GDM1 (cell line): ENCODE measurements at places on chromosomes 6 and 20.
A peak's percentile ranks its signal among the peaks of the same experiment; 100 is the strongest.

- no peak for DNase-seq
Measured at GRCh38 chr6:34146021-34146782, at the start of gene GRM4. GRM4 (minus strand) TSS chr6:34146087; CDS start chr6:34133496, 12,591 bp downstream.

DNA sequence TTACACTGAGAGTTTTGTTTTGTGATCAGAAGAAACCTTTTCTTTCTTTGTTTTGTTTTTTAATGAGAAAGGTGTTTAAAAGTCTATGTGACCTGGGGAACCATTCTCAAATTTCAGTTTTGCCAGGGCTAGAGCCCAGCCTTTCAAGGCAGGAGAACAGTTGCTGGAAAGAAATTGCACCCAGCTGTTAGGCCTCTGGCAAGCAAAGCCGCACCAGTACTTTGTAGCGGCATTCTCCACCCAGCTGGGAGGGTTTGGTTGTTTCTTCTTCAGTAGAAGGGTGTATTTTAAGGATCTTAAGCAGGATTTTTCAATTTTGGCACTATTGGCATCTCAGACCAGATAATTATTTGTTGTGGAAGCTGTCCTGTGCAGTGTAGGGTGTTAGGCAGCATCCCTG is 16.6 kb upstream of the MAPK13 start:
- no peak for DNase-seq

- no peak for DNase-seq
Measured at GRCh38 chr6:136614350-136614749, 64.1 kb upstream of the MAP7 start.

DNA sequence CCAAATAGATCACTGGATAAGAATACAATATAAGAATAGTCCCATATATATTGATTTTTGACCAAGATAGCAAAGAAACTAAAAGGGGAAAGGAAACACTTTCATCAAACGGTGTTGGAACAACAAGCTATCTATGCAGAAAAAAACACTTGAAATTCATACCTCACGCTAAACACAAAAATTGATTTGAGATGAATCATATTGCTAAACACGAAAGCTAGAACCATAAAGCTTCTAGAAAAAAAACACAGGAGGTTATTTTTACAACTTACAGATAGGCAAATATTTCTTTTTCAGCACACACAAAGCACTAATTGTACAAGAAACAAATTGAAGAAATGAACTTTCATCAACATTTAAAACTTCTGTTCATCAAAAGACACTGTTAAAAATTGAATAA is 36.7 kb upstream of the TMEM14A start:
- no peak for DNase-seq

DNA sequence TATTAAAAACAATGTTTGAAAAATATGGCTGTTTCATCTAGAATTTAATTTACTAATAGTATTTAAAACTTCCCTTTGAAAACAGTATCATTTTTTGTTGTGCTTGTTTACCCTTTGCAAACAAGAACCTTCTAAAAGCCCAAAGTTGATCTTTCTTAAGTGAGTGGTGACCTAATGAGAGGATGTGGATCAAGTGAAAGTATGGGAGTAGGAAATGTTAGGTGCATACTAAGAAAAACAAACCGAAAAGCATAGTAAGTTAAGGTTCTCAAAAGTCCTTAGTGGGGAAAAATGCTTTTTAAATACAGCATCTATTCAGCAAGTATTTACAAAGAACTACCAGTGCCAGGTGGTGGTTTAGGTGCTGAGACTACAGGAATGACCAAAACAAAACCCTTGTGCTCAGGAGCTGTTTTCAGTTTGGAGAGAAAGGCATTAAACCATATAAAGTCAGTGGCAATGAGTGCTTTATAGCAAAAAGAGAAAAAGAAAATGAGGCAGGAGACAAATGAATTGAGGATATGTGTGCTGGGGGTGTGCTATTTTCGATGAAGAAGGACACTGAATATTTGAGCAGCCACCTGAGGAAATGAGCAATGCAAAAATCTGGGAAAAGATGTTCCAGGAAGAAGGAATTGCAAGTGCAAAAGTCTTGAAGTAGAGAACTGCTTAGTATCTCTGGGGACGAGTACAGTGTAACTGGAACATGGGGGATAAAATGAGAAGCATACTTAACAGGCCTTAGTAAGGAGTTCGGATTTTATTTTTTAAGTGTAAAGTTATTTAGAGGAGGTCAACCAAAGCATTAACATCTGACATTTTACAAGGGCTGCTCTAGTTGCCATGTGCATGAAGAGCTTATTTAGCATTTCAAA is 24.0 kb downstream of the RNF146 start:
- DNase-seq = no peak

DNA sequence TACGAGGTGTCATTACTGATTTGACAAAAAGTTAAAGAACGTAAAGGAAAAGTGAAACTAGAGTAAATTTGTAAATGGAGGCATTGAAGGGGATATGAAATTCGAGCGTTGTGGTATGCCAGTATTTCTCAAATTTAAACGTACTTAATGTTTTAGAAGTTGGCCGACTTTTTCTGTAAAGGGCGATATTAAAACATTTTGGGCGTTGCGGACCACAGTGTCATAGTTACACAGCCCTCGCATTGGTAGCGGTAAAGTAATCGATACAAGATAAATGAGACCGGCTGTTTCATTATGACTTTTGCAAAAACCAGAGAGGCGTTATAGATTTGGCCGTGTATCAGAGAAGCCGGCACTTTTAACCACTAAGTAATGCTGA is 39.6 kb downstream of the OR2B2 start:
- DNase-seq = no peak

GRCh38 chr20:62648318-62648995 is 6.2 kb downstream of the SLCO4A1 start:
- no peak for DNase-seq

- no peak for DNase-seq
Measured at GRCh38 chr6:27810768-27811450, 101.3 kb downstream of the OR2B2 start.

- DNase-seq = no peak
Measured at GRCh38 chr20:57672164-57672563, 37.7 kb downstream of the PMEPA1 start.

DNA sequence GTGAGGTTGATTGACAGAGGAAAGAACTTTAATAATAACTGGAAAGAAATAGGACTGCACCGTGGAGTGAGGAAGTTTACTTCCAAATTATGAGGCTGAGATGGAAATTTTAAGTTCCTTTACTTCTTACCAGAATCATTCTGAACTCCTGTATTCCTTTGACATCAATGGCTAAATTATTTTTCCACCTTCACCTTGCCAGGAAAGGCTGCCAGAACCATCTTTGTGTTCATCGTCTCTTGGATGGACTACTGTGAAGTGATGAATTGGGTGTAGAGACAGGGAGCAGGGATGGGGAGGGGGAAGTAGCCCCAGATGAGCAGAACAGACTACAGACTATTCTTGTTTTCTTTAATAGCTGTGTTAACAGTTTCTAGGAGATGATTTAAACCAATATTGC is 102.1 kb upstream of the CEP162 start:
- DNase-seq = no peak

DNA sequence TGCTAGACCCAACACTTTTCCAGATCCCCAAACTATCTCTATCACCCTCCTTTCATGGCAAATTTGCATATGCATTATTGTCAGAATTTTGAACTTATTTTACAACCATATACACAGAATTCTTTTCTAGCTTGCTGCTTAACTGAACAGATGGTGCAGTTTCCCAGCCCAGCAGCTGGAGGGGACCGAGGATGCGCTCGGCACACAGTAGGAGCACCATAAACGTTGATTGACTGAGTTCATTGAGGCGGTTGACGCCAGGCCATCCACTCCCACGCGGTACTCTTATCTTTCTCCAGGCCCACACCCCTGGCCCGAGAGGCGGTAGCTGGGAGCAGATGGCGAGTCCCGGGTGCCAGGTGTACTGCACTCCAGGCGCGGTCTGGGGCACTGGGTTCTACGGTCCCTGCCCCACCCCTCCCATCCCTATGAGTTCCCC is 6.8 kb upstream of the SOX4 start:
- no peak for DNase-seq

GRCh38 chr20:37430778-37431460 is 85.0 kb downstream of the SRC start:
- DNase-seq = no peak

GRCh38 chr6:33858804-33859505 is 55.2 kb upstream of the MLN start:
- no peak for DNase-seq

GRCh38 chr20:41879123-41879522 is 260.9 kb upstream of the CHD6 start:
- no peak for DNase-seq

GRCh38 chr6:78436335-78436734 is 431.0 kb upstream of the IRAK1BP1 start:
- no peak for DNase-seq

DNA sequence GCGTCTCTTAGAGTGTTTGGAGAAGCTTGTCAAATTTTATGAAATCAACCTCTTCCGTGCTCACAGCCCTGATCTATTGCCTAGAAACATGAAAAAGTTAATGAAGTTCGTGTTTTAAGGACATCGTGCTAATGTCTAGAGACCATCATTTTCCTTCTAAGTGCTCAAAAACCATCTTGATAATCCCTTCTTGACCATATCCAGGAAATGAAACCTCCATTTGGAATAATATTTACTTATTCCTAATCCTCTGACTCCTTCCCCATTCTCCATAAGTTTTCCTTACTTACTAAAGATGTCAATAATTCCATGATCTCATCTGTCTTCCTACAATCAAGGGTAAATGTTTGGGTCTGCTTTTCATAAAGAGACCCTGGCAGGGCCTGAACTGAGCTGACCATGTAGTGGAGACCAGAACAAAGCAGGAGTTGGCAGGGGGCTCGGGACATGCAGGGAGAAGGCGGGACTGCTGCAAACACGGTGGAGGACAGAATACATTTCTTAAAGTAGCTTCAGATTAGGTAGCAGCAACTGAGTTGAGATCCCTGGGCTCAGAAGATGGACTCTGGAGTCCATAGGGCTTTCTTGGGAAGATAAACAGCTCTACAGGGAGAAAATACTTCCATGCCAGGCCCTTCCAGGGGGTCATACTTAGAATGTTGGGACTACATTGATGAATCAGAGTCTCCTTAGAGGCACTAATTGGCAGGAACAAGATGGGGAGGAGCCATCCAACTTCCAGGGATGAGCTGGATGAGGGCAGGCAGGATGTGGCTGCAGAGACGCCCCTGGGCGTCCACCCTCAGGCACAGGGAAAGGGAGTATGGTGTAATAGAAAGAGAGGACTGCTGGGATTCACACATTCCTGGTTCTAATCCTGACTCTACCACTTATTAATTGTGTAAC is 100.7 kb downstream of the RIN2 start:
- DNase-seq = no peak

GRCh38 chr20:23937303-23938117 is 51.1 kb downstream of the GGTLC1 start:
- DNase-seq = peak; percentile 41

GRCh38 chr20:22824077-22824476 is 211.0 kb upstream of the SSTR4 start:
- DNase-seq = no peak
